ENCODE measurements at places on chromosomes 6 and 20.

GRCh38 chr6:97222903-97223302 is 60.1 kb downstream of the MMS22L start:
- H3K36me3 ChIP-seq = no peaks in the 10 kb centered on the region
- no peak overlapping the region for H3K27ac ChIP-seq
- H3K4me3 ChIP-seq = no peak overlapping the region
- no peaks in the 10 kb centered on the region for H3K27me3 ChIP-seq
- no peak for DNase-seq

DNA sequence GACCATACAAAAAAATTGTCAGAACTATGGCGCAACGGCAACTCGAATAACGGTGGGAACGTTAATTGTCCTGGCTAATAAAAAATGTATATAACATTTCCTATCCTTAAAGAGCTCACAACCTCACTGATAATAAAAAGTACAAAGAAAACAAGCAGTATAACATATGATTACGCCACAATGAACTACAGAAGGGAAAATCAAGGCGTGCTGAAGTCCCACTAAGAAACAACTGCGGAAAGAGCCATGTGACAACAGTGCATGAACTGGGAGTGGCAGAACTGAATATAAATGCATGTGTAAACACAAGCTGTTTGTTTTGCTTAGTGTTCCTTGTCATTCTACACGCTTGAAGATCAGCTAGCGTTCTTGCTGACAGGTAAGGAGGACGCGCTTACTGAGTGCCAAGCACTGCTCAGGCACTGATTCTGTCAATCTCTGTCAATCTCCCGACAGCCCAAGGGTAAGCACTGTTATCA is 466 bp upstream of the PSMB1 start:
- H3K36me3 ChIP-seq = peaks cover 2% of the 10 kb centered on the region
- peak overlapping the region; percentile 88 for H3K27ac ChIP-seq
- H3K27me3 ChIP-seq = no peaks in the 10 kb centered on the region

DNA sequence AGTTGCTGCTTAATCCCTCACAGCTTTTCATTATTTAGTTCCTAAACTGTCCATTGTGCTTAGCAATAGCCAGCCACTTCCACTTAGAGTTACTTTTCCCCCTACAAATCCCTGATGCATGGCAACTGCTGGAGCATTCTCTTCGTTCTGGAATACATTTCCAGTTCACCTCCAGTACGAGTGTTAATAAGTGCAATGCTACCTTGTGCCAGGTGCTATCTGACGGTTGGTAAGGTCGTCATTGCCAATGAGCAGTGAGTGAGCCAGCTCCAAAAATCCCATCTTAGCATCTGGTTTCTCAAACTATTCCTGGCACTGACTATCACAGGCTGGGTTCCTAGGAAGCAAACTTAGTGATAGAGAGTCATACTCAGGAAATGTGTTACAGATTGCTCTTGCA is 114.1 kb upstream of the ADGRF1 start:
- H3K4me3 ChIP-seq = no peak overlapping the region
- DNase-seq = no peak
- H3K27ac ChIP-seq = no peak overlapping the region
- H3K4me1 ChIP-seq = no peaks in the 10 kb centered on the region

DNA sequence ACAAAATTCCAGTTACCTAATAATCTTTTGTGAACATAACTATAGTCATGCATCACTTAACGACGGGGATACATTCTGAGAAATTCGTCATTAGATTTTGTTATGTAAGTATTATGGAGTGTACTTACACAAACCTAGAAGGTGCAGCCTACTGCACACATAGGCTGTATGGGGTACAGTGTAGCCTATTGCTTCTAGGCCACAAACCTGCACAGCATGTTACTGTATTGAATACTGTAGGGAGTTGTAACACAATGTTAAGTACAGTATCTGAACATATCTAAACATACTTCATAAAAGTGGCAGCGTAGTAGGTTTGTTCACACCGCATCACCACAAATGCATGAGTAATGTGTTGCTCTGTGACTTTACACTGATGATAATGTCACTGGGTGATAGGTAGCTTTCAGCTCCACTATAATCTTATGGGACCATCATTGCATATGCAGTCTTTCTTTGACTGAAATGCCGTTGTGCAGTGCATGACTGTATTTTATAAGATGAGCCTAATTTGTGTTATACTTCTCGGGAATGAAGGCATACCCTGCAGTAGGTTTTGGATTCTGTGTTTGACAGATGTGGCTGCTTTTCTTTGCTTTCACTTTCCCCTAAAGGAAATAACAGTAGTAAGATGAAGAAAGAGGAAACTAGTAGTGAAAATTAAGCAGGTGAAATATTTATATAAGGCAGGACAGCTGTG is 365.6 kb downstream of the FARS2 start:
- no peaks in the 10 kb centered on the region for H3K36me3 ChIP-seq
- H3K4me1 ChIP-seq = peaks cover 25% of the 10 kb centered on the region
- peak overlapping the region; percentile 2 for H3K4me3 ChIP-seq
- peak; percentile 2 for DNase-seq

GRCh38 chr6:149445095-149445466 is 39.7 kb downstream of the ZC3H12D start:
- H3K36me3 ChIP-seq = peaks cover 5% of the 10 kb centered on the region
- H3K4me1 ChIP-seq = no peaks in the 10 kb centered on the region
- no peak overlapping the region for H3K4me3 ChIP-seq
- H3K27ac ChIP-seq = no peak overlapping the region
- DNase-seq = no peak

GRCh38 chr20:42902509-42902908 is 287.2 kb downstream of the PTPRT start:
- no peaks in the 10 kb centered on the region for H3K4me1 ChIP-seq
- H3K27me3 ChIP-seq = no peaks in the 10 kb centered on the region
- H3K4me3 ChIP-seq = no peak overlapping the region
- DNase-seq = no peak

DNA sequence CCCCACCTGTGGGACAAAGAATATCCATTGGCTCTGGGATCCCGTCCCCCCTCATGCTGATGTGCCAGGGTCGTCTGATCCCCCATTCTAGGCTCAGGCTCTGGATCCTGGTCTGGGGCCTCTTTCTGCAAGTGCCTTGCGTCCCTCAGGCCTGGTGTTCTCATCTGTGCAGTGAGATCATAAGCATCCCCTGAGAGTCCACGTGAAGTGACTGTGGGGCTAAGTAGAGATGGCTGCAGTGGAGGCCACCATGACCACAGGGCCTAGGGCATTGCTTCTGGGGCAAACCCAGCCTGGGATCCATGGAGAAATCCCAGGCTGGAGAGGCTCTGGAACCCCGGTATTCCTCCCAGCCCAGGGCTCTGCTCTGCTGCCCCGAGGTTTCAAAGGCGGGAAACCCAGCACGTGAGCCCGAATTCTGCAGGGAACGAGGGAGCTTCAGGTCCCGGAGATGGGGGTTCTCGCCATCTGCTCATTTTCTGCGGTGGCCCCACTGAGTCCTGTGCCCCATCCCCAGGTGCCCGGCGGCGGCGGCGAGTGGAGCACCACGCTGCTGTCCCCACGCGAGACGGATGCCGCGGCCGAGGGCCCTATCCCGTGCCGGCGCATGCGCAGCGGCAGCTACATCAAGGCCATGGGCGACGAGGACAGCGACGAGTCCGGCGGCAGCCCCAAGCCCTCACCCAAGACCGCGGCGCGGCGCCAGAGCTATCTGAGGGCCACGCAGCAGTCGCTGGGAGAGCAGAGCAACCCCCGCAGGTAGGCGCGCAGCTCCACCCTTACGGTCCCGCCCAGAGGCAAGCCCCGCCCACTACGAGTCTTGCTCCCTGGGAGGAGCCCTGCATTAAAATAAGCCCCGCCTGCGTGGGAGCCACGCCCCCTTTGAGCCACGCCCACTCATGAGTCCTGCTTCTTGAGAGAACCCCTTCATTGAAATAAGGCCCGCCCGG is 105.5 kb upstream of the MYL9 start:
- no peaks in the 10 kb centered on the region for H3K36me3 ChIP-seq
- DNase-seq = peak; percentile 77
- H3K27me3 ChIP-seq = peaks cover 40% of the 10 kb centered on the region
- no peak overlapping the region for H3K4me3 ChIP-seq

DNA sequence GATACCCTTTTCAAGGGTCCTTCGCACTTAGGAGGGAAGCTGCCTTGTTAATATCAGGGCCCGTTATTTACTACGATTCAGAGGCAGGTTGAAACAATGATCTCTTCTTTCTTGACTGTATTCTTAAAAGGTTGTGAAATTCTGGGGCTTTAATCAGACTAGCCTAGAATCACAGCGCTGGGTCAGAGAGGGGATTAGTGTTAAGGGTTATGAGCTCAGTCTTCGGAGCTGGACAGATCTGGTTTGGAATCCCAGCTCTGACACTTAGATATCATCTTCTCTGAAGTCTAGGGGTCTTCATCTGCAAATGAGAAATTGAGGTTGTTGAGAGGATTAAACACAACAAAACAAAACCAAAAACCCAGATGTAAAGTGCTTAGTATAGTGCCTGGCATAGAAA is 77.4 kb downstream of the CD83 start:
- no peak for DNase-seq
- no peak overlapping the region for H3K27ac ChIP-seq
- H3K27me3 ChIP-seq = peaks cover 4% of the 10 kb centered on the region
- H3K4me1 ChIP-seq = no peaks in the 10 kb centered on the region
- no peaks in the 10 kb centered on the region for H3K36me3 ChIP-seq
- H3K4me3 ChIP-seq = no peak overlapping the region

- no peaks in the 10 kb centered on the region for H3K36me3 ChIP-seq
- no peak for DNase-seq
- no peaks in the 10 kb centered on the region for H3K4me1 ChIP-seq
- no peaks in the 10 kb centered on the region for H3K27me3 ChIP-seq
- H3K27ac ChIP-seq = no peak overlapping the region
- H3K4me3 ChIP-seq = no peak overlapping the region
These were observed 1244.8 kb downstream of the EPHA7 start for GRCh38 chr6:92174398-92175073.

DNA sequence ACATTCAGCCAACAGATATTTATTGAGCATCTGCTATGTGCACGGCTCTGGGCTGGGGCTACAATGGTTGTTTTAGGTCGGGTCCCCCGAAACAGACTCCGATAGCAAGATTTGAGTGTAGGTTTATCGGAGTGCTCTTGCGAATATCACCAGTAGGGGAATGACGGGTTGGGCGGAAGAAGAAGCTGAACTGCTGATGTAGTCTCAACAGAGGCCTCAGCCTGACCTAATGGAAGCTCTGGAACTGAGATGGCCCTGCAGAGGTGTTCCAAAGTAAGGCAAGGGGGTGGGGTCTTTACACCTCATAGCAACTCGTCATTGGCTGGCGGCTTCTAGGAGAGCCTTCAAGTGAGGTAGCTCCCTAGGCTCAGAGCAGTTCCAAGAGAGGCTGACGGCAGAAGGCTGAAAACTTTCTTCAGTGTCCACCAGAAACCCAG is 1.1 kb downstream of the L3MBTL1 start:
- DNase-seq = no peak
- no peak overlapping the region for H3K27ac ChIP-seq
- H3K4me1 ChIP-seq = peaks cover 17% of the 10 kb centered on the region
- H3K27me3 ChIP-seq = peaks cover 11% of the 10 kb centered on the region
- peak overlapping the region; percentile 78 for H3K4me3 ChIP-seq
- H3K36me3 ChIP-seq = no peaks in the 10 kb centered on the region

DNA sequence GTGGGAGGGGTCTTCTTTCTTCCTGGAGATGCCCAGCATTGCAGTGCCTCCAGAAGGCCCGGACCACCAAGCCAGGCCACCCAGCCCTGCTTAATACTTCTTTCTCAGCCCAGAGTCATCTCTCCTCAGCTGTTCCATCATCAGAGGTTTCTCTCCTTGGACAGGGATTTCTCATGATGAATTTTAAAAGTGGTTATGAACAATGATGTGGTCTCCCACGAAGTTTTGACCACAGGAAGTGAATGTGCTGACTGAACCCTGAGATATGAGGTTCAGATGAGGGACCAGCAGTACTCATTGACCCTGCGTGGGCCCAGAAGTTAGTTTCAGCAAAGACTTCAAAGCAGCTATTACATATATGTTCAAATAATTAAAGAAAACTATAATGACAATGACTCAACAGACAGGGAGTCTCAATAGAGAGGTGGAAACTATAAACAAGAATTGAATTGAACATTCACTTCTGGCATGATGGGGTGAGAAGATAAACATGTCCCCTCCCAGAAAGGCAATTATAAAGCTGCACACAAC is 114.5 kb upstream of the SLC22A16 start:
- H3K4me1 ChIP-seq = no peaks in the 10 kb centered on the region
- H3K36me3 ChIP-seq = no peaks in the 10 kb centered on the region
- H3K27ac ChIP-seq = no peak overlapping the region
- no peak overlapping the region for H3K4me3 ChIP-seq
- DNase-seq = no peak

GRCh38 chr20:17594443-17594842 is 24.6 kb downstream of the DSTN start:
- peaks cover 7% of the 10 kb centered on the region for H3K36me3 ChIP-seq
- no peak overlapping the region for H3K27ac ChIP-seq
- no peaks in the 10 kb centered on the region for H3K27me3 ChIP-seq
- no peak overlapping the region for H3K4me3 ChIP-seq
- no peaks in the 10 kb centered on the region for H3K4me1 ChIP-seq

GRCh38 chr6:65436281-65436680 is 270.7 kb downstream of the EYS start:
- H3K36me3 ChIP-seq = no peaks in the 10 kb centered on the region
- H3K4me3 ChIP-seq = no peak overlapping the region
- no peak for DNase-seq
- no peak overlapping the region for H3K27ac ChIP-seq
- no peaks in the 10 kb centered on the region for H3K4me1 ChIP-seq

GRCh38 chr6:28607990-28608389 is 82.3 kb downstream of the GPX5 start:
- H3K4me3 ChIP-seq = no peak overlapping the region
- H3K36me3 ChIP-seq = no peaks in the 10 kb centered on the region
- peaks cover 12% of the 10 kb centered on the region for H3K27me3 ChIP-seq

DNA sequence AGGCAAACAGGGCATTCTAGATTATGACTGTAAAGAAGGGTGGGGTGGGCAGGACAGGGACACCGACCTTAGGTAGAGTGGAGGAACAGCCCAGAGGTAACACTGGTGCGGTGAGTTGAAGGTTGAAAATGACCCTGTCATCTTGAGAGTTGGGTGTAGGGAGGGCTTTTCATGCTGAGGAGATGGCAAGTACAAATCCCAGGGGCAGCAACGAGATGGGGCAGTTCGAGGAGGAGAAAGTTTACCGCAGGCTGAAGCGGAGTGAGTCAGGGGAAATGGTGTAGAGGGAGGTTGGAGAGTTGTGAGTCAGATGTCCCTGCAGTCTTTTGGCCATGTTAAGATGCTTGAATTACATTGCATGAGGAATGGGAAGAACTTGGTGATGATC is 101.1 kb downstream of the HIVEP1 start:
- H3K4me1 ChIP-seq = peaks cover 35% of the 10 kb centered on the region
- DNase-seq = no peak
- H3K27me3 ChIP-seq = no peaks in the 10 kb centered on the region

DNA sequence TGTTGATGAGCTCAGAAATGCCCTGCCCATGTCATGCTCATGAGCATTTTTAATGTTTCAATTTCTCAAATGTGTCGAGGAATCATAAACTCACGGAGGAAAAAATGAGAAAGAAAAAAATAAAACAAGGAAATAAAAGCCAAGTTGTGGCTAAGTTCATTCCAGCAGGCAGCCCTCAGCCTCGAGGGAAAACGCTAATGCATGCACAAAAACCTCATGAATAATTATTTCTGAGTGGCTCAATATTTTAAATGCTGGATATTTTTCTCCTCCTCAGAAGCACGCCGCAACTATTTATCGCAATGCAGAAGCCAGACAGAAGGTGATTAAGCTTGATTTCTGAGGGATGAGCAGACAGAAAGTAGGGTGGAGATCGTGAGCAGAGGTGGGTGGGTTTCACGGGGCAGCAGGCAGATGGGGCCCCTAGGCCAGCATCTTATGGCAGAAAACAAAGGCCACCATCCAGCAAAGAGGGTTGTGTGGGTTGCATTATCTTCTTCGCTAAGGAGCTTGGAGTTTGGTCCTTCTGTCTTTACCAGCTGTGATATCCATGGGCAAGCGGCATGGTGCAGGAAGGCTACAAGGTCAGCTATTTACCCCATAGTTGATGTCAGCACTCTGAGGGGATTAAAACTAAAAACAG is 151.5 kb upstream of the LRFN2 start:
- peaks cover 25% of the 10 kb centered on the region for H3K27me3 ChIP-seq
- no peak for DNase-seq
- no peak overlapping the region for H3K4me3 ChIP-seq

All from T-cell (primary cell).